CD4-positive, alpha-beta T cell treated with Interleukin-4 for 4 hours (primary cell): ENCODE measurements at places on chromosomes 2 and 18.

- no peak for DNase-seq
Observed at GRCh38 chr2:232376260-232376659, 2.3 kb upstream of the ALPP start.

GRCh38 chr2:36134281-36134680 is 221.3 kb upstream of the CRIM1 start:
- DNase-seq = no peak

DNA sequence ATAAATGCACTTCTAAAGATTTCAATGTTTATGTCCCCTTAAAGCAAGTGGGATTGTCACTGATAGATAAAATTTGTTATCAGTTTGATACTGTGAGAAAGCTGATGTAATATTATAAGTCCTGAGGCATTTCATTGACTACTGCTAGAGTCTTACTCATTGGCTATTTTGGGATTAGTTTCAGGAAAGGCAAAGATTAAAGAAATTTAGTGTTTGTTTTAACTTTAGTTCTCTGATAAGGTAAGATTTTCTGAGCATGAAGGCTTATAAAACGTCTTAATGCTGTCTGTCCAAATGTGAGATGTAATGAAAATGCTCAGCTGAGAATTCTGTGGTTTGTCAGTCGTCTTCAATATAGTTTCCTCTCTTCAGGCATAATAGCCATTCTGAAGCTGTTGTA is 886.4 kb upstream of the CDH2 start:
- no peak for DNase-seq

GRCh38 chr2:184581391-184581790 is 16.9 kb upstream of the ZNF804A start:
- DNase-seq = no peak
